Fibroblast of skin of left quadriceps (primary cell): ENCODE measurements at places on chromosomes 1 and 21.

DNA sequence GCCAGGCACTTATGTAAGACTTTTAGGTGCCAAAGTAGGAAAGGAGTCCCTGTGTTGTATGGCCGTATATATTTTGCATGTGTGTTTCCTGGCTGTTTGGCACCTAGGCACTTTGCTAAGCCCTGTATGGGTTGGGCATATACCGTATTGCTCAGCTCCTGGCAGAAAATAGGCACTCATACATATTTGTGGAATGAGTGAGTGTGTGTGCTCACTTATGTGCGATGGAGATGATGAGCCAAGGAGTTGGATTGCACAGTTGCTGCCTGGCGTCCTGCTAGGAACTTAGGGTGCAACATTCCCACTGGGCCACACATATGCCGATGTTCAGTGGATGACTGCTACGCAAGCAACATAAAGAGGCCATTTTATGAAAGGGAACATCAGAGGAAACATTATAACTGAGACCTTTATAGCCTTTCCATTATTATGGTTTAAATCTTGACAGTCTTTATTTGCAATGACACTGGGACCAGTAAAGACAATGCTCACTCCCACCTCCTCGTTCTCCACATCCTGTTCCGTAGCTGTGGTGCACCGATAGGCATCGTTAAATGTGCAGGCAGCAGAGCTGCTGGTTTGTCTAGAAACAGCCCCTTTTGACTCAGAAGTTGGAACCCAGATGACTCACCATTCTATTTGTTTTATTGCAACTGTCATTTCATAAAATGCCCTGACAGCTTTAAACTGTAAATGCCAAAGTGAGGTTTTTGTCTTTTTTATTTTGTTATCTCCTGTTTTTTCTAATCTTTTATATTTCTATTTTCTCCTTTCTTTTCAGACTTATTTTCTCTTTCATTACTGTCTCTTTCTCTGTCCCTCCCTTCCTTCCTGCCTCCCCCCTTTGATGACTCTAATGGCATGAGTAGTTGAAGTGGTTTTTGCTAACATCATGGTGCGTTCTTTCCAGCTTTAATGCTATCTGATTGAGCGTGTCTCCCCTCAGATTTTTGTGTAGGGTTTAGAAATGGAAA, 36.1 kb downstream of the PEX14 start:
- no peak for DNase-seq

DNA sequence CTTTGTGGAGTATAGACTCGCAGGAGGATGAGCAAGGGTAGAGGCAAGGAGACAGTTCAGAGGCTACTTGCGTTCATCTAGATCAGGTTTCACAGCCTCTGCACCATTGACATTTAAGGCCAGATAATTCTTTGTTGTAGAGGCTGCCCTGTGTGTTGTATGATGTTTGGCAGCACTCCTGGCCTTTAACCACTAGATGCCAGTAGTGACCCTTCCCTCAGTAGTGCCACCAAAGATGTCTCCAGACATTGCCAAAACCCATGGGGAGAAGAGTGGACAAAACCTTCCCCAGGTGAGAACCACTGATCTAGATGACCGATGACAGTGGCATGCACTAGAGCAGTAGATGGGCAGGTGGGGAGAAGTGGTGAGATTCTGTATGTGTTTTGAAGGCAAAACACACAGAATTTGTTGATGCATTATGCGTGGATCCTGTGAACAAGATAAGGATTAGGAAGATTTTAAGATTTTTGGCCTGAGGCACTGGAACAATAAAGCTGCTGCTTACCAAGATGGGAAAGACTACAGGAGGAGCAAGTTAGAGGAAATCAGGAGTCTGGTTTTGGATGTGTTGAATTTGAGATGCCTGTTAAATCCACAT, 9.9 kb upstream of the COG2 start:
- no peak for DNase-seq

DNA sequence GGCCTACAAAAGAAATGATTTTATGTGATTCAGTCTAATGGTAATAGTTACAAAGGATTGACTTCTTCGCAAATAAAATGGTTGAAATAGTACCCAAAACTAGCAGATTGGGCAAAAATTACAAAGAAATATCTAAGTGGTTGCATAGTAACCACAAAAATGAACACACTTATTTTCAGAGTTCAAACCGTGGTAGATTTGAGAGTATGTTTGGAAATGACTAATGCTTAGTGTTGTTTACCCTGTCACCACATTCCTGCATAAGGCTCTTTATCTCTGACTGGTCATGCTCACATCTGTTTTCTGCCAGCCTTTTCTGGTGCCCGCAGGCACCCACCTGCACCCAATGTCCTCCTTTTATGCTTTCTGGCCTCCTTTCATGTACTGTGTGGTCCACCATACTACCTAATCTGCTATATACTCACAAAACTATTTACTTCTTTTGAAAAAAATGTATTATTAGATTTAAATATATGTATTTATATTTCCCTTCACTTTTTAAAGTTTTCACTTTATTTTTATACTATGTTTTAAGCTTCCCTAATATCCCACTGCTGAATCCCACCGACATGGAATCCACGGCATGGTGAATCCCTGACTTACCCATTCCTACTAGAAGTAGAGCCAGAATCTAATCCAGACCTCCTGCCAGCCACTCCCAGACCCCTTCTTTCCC, 30.3 kb downstream of the PTPRC start:
- DNase-seq: peak; percentile 89

GRCh38 chr1:243598433-243598832, 251.6 kb downstream of the AKT3 start:
- peak; percentile 20 for DNase-seq

DNA sequence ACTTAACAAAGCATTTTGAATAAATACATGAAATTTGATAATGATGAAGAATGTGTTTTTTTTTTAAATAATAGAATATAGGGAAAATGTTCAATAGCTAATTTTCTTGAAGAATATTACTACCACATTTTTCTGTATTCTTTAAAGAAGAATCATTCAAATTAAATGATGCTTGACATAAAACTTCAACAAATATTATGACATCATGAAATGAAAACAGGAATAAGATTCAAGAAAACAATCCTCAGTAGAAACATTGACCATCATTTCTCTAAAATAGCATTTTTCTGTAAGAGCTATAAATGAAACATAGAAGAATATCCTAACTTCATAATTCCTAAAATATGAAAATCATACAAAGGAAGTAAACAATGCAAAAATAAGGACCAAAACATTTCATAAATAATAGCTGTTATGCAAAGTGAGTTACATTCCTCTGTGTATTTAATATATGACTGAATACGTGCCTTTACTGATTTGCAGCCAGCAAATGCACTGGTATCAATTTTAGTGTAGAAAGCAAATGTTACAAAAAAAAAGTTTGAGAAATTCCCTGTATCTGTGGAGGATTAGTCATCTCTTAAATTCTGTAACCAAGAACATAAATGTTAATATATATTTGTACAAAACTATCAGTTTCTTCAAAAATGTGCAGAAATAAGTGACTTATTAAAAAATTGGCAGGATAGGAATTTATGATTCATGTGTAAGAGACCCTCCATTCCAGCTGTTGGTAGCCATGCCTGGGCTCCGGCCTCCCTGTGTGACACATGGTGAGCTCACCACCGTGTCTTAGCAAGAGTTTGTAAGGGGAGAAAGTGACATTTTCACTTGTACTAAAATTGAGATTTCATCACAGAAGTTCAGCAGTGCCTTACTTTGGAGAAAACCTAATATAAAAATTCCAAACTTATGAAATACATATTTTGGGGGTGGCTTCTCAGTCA, 15.0 kb upstream of the PTPN14 start:
- no peak for DNase-seq

GRCh38 chr1:186763107-186763506, 65.6 kb upstream of the PLA2G4A start:
- no peak for DNase-seq

DNA sequence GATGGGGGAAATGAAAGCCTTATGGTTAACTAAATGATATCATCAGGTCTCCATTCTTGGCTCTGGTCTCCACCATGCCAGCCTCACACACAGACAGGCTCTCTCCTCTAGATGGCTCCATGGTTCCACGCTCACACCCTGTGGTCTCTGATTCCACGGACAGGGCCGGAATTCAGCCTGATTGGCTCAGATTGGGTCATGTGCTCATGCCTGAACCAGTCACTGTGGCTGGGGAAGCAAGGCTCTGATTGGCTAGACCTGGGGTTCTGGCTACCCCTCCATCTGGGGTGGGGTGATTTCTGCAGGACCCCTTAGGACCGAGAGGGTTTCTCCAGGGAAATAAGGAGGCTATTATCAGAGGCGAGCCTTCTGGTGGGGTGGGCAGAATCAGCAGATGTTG, 277.0 kb downstream of the PTPRU start:
- DNase-seq: peak; percentile 28

- peak; percentile 37 for DNase-seq
Observed at GRCh38 chr1:159071970-159072582, 4.5 kb downstream of the AIM2 start.

DNA sequence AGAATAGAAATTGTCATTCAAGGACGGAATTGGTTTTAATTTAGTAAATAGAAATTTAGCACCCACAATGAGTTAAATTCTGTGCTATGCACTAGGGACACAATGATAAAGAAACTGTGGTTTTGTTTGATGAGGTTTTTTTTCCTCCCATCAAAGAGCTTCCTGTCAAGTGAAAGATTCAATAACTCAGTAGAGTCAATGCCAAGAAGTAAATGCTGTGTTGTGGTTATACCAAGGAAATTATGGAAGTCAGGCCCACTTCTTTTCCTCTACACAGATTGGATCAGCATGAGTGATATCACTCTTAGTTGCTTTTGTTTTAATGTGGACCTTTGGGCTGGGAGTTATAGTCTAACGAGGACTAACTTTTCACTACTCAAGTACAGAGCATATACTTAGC, 1269.6 kb upstream of the ADGRL2 start:
- no peak for DNase-seq

DNA sequence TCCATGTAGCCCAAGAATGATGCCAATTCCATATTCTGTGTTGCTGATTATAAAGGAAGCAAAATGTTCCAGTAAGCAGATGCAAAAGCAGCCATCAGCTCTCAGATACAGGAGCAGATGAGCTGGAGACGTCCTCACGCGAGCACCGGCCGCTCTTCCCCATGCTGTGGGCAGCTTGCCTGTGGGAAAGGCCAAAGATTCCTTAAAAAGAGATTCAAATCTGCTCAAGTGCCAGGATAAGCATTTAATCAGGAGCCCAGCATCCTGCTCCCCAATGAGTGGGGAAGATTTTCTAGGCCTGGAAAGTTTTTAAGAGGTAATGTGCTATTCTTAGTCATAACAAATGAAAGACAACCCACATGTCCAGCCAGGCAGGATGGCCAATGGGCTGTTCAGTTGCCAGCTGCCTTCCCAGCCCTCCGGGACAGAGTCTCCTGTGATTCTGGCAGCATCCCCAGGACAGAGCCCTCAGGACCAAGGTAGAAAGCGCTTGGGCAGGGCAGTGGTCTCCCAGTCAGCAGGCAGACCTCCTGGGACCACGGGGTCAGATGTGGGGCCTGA, 108.2 kb upstream of the TMPRSS2 start:
- DNase-seq: peak; percentile 83

GRCh38 chr1:95089650-95090287, 17.0 kb upstream of the ALG14 start:
- no peak for DNase-seq

- DNase-seq: no peak
Observed at GRCh38 chr21:39181205-39181818, 1.9 kb downstream of the PSMG1 start.

- no peak for DNase-seq
Observed at GRCh38 chr21:14084068-14084501, 126.7 kb downstream of the LIPI start.

GRCh38 chr1:18415448-18416027, 65.2 kb upstream of the KLHDC7A start:
- no peak for DNase-seq

GRCh38 chr1:188769181-188769580, 1708.5 kb downstream of the BRINP3 start:
- no peak for DNase-seq

- DNase-seq: no peak
Observed at GRCh38 chr1:204726478-204726877, 40.9 kb upstream of the LRRN2 start.
